ENCODE measurements at places on chromosomes 1 and 21.

- DNase-seq = no peak
Observed at GRCh38 chr1:3037281-3038040, 16.2 kb downstream of the ACTRT2 start.

- no peak for DNase-seq
Observed at GRCh38 chr1:21042929-21043605, 133.6 kb downstream of the EIF4G3 start.

DNA sequence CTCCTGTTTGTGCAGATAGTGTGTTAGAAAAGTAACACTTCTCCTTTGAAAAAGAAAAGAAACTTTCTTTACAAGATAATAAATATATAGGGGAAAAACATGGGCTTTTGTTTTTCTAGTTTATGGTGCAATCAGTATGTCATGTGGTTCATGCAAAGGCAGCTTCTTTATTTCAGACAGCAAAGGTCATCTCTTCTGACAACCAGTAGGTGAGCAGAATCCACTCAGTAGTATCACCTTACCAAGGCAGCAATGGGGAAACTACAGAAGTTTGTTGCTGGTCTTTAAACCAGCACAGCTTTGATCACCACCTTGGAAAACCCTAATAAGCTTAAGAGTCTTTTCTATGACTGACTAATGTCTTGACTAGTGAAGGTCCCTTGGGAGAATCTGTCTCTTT, 13.0 kb upstream of the SAMSN1 start:
- no peak for DNase-seq

DNA sequence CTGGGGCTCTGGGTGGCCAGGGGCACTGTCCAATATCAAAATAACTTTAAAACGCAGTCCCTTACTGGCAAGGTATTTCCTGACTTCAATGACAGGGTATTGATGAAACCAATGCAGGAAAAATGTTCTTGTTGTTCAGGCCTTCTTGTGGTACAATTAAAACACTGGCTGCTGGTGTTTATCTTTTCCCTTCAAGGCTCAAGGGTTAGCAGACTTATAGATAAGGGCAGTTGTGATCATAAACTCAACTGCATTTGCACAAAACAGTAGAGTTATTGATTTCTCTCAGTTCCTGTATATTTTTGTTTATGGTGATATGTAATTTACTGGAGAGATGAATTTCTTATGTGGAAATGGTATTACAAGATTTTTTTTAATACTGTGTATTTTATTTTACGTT, 2.7 kb upstream of the CD84 start:
- DNase-seq = no peak

DNA sequence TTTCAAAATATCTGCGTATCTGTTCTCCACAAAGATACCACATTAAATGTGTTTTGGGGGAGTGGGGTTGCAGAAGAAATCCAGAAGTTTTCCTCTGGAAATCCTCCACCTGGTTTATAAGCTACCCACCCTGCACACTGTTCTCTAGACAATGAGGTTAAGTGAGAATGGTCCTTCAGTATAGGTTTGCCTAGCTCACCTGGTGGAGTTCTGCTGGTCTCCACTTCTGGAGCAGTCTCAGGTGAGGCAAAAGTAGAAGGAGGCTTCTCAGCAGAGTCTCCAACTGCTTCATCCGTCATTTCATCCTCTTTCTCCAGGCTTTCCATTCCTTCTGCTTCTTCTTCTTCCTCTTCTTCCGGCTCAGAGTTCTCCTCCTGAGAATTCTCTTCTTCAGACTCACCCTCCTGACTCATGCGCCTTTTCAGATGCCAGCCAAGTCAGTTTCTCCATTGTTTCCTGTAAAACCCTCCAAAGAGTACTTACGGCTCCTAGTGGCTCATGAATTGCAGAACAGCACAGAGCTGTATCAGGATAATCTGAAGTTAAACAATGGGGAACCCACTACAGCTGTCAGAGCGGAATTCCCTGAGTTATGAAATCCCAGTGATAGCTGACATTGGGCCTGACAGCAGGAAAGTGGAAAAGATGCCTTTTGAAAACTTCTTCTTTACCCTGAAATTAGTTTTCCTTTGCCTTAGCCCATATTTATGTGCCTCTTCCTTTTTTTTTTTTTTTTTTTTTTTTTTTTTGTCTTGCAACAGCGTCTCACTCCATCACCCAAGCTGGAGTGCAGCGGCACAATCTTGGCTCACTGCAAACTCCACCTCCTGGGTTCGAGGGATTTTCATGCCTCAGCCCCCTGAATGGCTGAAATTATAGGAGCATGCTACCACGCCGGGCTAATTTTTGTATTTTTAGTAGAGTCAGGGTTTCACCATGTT, 38.5 kb downstream of the MSTO1 start:
- no peak for DNase-seq

- DNase-seq = no peak
Observed at GRCh38 chr1:204432708-204433107, 21.1 kb upstream of the PPP1R15B start.

- no peak for DNase-seq
Observed at GRCh38 chr1:38071312-38072256, 25.0 kb upstream of the POU3F1 start.

GRCh38 chr1:58437623-58438022, 108.9 kb downstream of the OMA1 start:
- DNase-seq = no peak

GRCh38 chr1:235151033-235151432, 10.0 kb downstream of the RBM34 start:
- DNase-seq = no peak

DNA sequence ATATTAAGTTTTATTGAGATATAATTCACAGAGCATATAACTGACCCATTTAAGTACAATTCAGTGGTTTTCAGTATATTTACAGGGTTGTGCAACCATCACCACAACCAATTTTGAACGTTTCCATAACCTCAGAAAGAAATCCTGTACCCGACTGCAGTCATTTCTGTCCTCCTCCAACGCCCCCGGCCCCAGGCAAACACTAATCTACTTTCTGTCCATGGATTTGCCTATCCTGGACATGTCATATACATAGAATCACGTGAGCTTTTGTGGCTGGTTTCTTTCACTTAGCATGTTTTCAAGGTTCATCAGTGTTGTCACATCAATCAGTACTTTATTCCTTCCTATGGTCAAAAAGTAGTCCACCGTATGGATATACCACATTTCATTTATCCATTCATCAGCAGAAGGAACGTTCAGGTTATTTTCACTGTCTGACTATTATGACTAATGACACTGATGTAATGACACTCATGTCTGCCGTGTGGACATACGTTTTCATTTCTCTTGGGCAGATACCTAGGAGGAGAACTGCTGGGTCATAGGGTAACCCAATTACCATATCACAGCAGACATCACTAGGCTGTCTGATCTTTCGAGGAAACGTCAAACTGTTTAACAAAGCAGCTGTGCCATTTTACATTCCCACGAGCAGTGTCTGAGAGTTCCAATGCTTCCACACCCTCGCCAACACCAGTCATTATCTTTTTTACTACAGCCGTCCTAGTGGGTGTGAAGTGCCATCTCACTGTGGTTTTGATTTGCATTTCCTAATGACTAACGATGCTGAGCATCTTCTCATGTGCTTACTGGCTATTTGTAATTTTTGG, 30.8 kb downstream of the MRPL37 start:
- DNase-seq = no peak

GRCh38 chr1:61080413-61081143, 1.8 kb upstream of the NFIA start:
- DNase-seq = no peak

- DNase-seq = no peak
Observed at GRCh38 chr1:224433041-224433691, 1.4 kb downstream of the WDR26 start.

GRCh38 chr1:17122521-17123164, 3.4 kb upstream of the PADI2 start:
- no peak for DNase-seq

- DNase-seq = no peak
Observed at GRCh38 chr1:74465193-74465681, 47.2 kb downstream of the LRRC53 start.

DNA sequence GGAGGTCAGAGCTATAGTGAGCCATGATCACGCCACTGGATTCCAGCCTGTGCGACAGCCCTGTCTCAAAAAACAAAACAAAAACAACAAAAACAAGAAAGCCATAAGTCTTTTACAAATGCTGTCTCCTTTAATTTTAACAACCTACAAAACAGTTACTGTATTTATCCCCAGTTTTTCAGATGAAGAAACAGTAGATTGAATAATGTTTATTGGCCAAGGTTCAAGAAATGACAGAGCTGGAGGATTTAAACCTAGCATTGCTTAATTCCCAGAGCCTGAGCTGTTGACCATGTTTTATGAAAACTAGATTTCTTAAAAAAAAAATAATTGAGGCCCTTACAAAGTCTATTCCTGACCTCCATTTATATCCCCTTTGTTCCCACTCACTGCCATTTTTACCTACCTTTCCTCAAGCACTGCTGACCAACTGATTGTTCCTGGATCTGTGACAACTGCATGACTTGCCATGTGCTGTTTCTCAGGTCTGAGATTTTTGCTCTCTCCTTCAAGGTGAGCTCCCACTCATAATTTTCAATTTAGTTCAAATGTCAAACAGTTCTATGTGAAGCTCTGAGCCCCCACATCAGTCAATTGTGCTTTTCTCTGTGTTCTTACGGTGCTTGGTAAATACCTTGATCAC, 140.8 kb downstream of the CHRM3 start:
- DNase-seq = no peak

DNA sequence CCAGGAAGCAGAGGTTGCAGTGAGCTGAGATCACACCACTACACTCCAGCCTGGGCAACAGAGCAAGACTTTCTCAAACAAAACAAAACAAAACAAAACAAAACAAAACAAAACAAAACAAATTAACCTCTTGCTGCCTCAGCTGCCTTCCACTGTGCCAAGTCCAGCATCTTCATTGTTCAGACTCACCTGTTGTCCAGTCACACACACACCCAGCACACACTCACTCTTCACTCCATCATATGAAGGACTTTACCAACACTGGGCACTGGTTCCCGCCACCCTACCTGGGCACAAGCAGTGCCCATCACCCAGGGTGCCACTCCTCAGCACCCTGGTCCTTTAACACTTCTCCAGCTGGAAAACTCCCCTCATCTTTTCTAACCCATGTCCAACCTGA, 14.6 kb downstream of the PYCR2 start:
- no peak for DNase-seq

- no peak for DNase-seq
Observed at GRCh38 chr1:168362991-168363390, 82.3 kb downstream of the TBX19 start.

DNA sequence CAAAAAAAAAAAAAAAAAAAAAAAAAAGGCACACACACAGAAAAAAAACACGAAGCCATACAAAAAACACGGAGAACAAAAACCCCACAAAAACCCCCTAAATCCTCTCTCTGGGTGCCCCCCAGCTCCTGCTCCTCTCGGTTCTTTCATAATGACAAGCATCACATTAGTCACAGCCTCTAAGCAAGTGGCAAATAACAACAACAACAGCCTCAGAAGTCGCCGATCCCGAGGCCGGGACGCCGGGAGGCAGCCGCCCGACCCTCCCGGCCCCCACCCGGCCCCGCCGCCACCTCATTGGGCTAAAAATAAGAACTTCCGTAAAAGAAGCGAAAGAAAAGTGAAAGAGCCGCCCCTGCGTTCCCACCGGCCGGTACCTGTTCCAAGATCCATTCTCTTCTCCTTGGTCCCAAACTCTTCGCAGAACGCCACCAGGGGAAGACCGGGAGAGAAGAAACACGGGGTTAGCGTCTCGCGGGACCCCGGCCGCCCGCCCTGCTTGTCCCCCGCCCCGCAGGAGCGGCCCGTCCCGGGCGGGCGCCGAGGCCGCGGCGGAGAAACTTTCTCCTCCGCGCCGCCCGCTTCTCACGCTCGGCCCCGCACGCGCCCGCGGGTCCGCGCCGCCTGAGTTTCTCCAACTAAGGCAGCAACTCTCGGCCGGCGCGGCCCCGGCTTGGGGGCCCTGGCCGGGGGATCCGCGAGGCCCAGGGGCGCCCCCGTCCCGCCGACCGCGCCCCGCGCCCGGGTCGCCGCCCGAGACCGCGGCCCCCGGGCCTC, 102.8 kb downstream of the CASZ1 start:
- no peak for DNase-seq

DNA sequence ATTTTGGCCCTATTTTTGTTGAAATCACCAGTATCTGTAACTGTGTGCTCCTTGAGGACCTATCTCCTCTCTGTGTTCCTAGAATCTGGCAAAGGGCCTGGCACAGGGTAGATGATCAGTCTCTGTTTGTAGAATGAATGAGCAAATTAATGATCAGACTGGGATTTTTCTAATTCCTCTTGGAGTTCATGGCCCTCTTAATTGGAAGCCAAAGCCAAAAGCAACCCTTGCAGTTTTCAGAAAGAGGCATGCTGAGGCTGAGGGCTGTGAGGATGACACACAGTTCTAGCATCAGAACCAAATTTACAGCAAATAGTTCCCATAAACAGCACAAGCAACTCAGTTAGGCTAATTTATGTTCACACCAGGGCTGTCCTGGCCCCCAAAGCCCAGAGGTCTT, 111.1 kb upstream of the BEND5 start:
- DNase-seq = no peak

DNA sequence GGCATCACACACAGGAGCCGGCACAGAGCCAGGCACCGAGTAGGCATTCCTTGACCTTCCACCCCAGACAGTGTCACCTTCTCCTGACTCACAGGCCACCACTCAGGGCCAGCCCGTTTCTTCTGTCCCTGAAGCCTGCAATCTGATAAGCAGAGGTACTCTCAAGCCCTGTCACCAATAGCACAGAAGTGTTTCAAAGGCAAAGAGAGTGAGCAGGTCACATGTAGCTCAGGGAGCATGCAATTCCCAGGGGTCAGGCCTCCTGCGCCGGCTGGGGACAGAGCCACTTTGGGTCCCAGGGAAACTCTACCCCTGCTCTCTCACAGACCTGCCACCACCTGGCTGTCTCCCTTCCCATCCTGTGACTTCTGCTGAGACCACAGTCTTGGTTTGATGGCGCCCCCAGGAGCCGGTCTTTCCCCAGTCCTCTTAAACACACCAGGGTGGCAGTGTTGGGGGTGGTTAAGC, 13.2 kb downstream of the CAPN9 start:
- DNase-seq = no peak

DNA sequence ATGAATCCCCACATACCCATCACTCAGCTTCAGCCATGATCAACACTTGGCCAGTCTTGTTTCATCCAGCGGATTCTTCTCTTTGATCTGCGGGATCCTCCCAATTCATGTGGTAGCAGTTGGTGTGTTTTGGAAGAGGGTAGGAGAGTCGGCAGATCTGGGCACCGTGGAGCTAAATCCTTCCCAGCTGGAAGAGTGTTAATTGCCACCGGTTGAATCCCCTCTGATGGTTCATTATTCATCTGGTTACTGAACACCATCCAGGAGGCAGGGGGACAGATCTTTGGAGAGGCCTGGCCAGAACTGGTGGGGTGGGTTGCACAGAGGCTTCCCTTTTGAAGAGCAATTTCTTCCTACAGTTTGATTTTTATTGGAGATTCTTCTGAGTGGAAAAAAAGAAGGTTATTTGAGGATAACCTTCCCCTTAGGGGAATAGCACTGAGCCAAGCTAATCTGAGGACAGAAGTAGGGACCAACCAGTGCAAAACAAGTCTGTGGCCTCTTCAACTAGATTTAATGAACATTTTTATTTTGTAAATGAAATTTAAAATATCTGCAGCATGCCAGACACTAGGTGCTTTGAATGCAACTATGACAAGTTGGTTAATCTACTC, 8.1 kb downstream of the NFASC start:
- DNase-seq = no peak

GRCh38 chr1:61052395-61053225, 29.8 kb upstream of the NFIA start:
- DNase-seq = no peak

Measured in NCI-H2081 treated with DMSO at 0.1 percent for 48 hours (cell line).